Thoracic aorta (tissue), 2 donors: ENCODE measurements at places on chromosomes 5 and 9. TPM values are rescaled to one million over a fixed set of nuclear protein-coding genes. Genes with fewer than 3 reads are reported as not detected.
A peak's percentile ranks its signal among the peaks of the same experiment; 100 is the strongest.

The SMIM33 gene
- total RNA-seq: not detected

The PCDHB12 gene
- 7.3 TPM for total RNA-seq

The TAF1L gene
- not detected for total RNA-seq

DNA sequence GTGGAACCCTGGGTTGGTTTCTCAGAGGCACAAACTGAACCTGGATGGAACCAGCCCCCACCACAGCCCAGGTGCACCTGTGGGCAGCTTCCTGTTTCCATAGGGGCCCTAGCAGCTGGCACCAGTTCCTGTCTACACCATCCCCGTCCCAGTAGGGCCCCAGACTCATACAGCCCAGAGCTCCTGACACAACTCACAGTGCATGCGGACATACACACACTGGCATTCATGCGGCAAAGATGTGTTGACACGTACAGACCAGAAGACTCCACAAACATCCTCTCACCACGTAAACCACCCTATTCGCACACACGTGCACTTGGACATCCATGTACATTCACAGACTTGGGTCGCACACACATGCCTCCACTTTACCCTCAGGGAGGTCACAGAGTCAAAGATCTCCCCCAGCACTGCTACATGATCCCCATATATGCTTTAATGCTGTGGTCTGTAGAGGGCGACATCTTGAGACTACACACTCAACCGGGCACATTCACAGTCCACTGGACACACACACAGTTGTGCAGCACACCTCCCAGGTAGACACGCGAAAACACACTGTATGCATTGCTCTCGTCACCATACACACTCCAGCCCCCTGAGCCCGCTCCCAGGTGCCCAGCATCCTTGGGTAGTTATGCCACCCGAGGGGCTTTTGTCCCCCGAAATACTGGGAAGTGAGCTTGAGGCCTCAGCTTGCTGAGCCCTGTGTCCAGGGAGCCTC is 22.4 kb downstream of the CXXC5 start:
- no peaks in the 10 kb centered on the region for H3K36me3 ChIP-seq
- H3K27me3 ChIP-seq: no peaks in the 10 kb centered on the region
- H3K4me3 ChIP-seq: peak overlapping the region; percentile 68
- peaks cover 64% of the 10 kb centered on the region for H3K4me1 ChIP-seq

GRCh38 chr5:135173662-135174290 is 139.7 kb upstream of the PITX1 start:
- no peak overlapping the region for H3K4me3 ChIP-seq
- H3K27ac ChIP-seq: no peak overlapping the region
- no peak for DNase-seq

GRCh38 chr5:149445739-149446369 is 66.8 kb upstream of the IL17B start:
- H3K27ac ChIP-seq: peak overlapping the region; percentile 77
- no peak overlapping the region for H3K4me3 ChIP-seq
- H3K4me1 ChIP-seq: peaks cover 56% of the 10 kb centered on the region
- no peaks in the 10 kb centered on the region for H3K27me3 ChIP-seq
- H3K36me3 ChIP-seq: no peaks in the 10 kb centered on the region

- H3K4me3 ChIP-seq: no peak overlapping the region
- no peak overlapping the region for H3K27ac ChIP-seq
- no peaks in the 10 kb centered on the region for H3K36me3 ChIP-seq
- H3K27me3 ChIP-seq: no peaks in the 10 kb centered on the region
- DNase-seq: no peak
Observed at GRCh38 chr5:159444441-159445082, 114.3 kb upstream of the IL12B start.
